ENCODE measurements at places on chromosomes 4 and X.

- DNase-seq: no peak
Observed at GRCh38 chrX:119997570-119997969, 54.0 kb upstream of the NKAP start.

- no peak for DNase-seq
Observed at GRCh38 chrX:153821066-153821465, 9.3 kb downstream of the PDZD4 start.

DNA sequence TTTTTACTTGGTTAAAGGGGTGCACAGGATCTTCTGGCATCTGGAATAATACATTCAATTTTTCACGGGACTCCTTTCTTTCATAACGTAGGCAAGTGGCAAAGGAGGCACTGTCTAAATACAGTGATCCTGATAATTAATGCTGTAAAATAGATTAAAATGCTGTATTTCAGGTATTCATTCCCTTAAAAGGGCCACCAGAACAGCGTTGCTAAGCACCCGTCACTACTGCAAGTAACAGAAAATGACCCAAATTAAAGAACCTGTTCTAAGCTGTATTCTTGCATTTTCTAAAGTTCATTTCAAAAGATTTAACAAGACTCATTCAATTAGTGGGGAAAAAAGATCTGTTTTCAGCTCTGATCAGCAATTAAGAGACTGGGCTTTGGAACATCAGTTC lies 208.2 kb downstream of the TENM3 start:
- no peak for DNase-seq

- no peak for DNase-seq
Observed at GRCh38 chrX:148722966-148723365, 222.5 kb downstream of the AFF2 start.

- DNase-seq: no peak
Observed at GRCh38 chrX:2928191-2928582, 952 bp downstream of the ARSD start.

GRCh38 chr4:84342161-84342560 lies 156.9 kb downstream of the NKX6-1 start:
- no peak for DNase-seq
